ENCODE measurements at places on chromosomes 12 and 14.
A peak's percentile ranks its signal among the peaks of the same experiment; 100 is the strongest.

DNA sequence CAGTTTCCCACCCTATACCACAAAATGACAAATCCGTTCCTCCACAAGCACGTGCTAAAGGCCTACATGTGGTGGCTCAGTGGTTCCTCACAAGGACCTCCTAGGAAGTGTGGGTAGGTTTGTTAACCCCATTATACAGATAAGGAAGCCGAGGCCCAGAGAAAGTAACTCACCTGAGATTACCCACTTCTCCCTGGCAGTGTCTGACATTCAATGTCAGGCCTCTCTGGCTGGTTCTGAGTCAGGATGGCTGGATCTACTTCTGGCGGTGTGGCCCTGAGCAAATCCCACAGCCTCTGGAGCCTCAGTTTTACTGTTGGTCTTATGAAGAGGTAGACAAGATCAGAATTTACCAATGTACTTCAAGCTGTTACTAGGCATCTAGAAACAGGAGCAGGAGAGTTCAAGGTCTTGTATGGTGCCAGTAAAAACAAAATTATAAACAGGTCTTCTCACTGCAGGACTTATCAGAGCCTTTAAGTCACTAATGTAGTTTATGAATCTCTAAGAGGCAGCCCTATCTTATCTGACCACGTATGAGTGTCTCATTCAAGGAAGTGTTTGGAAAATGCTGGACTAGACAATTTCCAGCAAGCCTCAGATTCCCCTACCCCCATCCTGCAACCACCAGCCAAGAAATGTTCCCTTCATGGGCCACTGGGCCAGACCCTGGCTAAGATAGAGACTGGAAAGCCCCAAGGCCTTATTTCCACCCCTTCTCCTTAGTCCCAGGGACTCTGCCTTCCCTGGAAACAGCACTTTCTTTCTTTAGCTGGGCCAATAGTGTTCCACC is 4.2 kb downstream of the HSPB8 start:
- no peak for DNase-seq

GRCh38 chr14:105382343-105383082 is 15.8 kb upstream of the TEX22 start:
- no peak for DNase-seq

- no peak for DNase-seq
Measured at GRCh38 chr14:104316121-104316722, 177.8 kb downstream of the KIF26A start.

DNA sequence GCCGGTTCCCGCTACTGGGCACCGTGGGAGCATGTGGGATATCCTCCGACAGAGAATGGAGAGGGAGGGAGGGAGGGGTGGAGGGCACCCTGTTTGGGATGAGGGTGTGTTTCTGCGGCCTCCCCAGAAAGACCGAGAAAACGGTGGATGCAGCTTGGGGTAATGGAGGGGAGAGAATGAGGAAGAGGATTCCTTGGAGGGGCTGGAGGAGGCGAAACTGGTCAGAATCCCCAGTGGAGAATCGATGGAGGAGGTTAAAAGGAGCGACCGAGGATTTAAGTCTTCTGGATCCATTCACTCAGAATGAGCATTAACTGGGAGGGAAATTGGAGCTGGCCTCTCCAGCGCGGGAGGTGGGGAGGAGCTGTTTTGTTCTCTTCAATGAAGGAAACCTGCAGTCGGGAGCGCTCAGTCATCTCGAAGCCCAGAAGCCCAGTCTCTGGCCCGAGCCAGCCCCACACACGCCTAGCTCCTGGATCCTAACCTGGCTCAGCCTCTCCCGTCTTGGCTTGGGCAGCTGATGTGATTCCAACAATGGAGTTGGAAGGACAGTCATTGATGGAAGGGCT is 581 bp downstream of the ARG2 start:
- peak; percentile 68 for DNase-seq

- DNase-seq: no peak
Measured at GRCh38 chr14:82676403-82676802, 1142.8 kb upstream of the SEL1L start.

GRCh38 chr12:29921307-29921706 is 137.6 kb upstream of the TMTC1 start:
- DNase-seq: no peak

DNA sequence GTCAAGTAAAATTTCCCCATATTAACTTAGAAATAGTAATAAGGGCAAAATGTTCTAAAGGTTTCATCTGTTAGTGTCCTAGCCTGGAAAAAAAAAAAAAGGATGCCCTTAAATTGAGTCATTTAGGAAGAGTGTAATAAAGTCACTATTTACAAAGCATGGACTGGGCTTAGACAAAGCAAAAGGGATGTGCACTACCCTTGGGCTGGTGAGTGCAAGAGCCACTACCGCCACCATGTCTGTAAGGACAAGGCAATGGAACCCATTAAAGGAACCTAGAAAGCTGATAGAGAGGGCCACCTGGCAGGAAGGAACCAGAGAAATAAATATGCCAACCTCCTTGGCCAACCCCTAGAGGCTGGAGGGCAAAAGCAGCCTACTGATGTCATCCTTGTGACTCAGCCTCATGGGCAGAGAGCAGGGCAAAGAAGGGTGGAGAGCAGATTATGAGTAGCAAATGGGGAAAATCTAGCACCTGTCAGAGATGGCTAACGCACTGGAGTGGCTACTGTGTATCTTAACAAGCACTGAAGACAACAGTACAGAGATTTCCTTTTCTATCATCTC is 59.5 kb upstream of the FUT8 start:
- no peak for DNase-seq

DNA sequence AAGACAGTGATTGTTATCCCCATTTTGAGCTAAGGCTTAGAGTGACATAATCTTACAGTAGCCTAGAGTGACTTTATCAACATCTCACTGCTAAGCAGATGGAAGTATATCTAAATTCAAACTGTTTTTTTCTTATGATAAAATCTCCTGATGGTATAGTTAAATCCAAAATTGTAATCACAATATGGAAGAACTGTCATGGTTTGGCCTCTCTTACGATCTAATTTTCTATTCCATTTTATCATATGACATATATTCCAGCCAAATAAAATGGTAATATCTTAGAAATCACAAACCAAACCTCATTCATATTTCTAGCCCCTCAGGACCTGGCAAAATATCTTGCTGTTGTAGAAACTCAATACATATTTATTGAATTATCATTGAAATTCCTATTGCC is 864.7 kb downstream of the SLC6A15 start:
- DNase-seq: no peak

- peak; percentile 56 for DNase-seq
Measured at GRCh38 chr12:2140858-2141519, 88.2 kb downstream of the CACNA1C start.

GRCh38 chr14:50967790-50968189 is 23.5 kb upstream of the PYGL start:
- DNase-seq: no peak

GRCh38 chr14:99820702-99821331 is 27.6 kb downstream of the EML1 start:
- no peak for DNase-seq

GRCh38 chr12:124848621-124849380 is 14.9 kb downstream of the SCARB1 start:
- no peak for DNase-seq

- DNase-seq: no peak
Measured at GRCh38 chr12:5785601-5786000, 159.5 kb downstream of the ANO2 start.

GRCh38 chr12:29782285-29782870 is 1.4 kb downstream of the TMTC1 start:
- DNase-seq: no peak

DNA sequence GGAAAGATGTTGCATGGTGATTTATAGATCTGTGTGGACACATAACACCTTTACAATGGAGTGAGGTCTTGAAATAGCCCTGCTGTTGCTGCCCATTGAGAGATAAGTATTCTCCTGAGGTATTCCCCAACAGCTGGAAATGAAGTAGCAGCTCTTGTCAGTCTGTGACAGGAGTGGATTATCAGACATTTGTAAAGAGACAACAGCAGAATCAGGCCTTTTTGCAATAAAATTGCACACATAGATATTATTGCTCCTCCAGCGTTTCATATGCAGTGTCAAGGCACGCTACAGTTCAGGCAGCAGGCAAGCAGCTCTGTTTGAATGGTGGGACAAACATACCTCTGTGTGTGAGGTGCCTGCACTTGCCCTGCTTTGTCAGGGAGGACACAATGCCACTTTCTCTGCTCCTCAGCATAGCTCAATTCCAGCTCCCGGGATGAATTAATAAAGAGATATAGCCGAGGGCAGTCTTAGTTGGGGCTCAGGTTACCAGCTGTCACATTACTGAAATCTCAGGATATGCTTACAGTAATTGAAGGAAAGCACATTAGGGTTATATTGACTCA is 49.4 kb downstream of the BICD1 start:
- DNase-seq: no peak

DNA sequence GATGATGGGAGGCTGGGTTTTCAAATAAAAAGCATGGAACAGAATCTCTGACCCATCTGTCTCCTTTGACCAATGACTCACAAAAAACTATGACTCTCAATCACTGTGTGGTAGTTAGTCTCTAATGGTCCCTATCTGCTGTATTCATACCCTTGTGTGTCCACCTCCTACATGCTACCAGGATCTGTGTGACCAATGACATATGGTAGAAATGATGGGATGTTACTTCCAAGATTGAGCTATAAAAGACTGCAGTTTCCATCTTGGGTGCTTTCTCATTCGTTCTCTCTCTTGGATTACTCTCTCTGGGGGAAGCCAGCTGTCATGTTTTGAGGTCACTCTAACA is 144.7 kb upstream of the BTG1 start:
- DNase-seq: no peak

DNA sequence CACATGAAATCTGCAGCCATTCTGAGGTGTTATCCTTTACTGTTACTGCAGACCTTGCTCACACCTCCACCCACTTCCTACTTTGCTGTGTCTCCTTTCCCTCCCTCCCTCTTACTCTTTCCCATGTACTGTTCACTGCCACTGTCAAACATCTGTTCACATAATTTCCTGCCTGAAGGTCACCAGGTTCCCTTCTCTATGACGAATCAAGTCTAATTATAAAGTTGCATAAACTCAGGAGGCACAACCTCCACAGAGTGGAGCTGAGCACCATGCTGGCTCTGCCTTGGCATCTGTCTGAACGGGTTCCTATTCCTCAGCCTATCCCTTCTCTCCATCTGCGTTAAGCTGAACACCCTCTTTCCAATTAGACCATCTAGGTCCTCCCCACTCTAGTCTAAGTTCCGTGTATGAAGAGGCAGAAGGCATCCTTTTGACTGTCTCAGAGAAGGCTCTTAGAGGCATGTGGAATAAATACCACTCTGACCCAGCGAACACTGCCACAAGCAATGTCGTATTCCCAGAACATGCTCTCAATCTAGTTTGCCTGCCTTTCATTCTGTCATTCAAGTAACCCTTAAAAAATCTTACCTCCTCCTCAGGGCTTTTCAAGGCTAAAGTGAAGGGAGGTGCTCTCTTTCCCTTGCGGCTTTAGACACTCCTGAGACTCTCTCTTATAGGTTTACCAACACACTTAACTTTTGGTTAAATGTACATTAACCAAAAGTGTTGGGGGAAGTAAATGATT is 48.7 kb downstream of the ACADS start:
- DNase-seq: no peak

DNA sequence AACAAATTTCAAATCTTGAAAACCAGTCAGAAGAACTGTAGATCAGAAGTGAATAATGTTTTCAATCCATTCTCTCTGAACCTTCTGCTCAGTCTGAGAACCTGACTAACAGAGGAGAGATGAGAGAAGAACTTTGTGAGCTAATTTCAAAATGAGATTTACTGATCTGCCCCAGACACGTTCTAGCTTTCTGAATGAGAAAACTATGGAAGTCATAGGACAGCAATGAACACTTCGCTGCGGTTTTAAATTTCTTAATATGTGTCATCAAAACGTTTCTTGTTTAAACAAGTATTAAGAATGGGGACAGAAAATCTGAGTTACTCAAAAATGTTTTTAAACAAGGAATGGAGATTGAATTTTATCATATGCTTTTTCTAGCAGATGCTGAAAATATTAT is 66.6 kb upstream of the FAR2 start:
- no peak for DNase-seq

DNA sequence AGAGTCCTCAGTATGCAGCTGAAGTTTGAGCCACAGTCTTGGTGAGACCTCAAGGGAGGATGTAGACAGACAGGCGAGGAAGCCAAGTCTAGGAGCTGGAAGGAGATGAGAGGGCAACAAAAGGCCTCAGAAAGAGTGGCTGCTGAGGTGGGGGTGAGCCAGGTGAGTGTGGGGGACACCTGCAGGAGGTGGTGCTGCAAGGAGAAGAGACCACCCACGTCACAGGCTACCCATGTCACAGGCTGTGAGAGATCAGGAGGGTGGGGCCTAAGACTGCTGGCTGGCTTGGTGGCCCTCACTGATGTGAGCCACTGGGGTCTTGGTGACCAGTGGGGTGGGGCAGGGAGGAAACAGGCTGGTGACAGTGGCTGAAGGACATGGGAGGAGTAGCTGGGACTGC is 97.3 kb downstream of the KIF26A start:
- DNase-seq: no peak

GRCh38 chr12:49808686-49809380 is 19.4 kb downstream of the NCKAP5L start:
- peak; percentile 81 for DNase-seq

GRCh38 chr12:104734541-104735095 is 223.5 kb downstream of the SLC41A2 start:
- no peak for DNase-seq

- no peak for DNase-seq
Measured at GRCh38 chr12:15648558-15648957, 140.6 kb downstream of the EPS8 start.

GRCh38 chr14:103185051-103186029 is 62.1 kb downstream of the TNFAIP2 start:
- DNase-seq: peak; percentile 41

DNA sequence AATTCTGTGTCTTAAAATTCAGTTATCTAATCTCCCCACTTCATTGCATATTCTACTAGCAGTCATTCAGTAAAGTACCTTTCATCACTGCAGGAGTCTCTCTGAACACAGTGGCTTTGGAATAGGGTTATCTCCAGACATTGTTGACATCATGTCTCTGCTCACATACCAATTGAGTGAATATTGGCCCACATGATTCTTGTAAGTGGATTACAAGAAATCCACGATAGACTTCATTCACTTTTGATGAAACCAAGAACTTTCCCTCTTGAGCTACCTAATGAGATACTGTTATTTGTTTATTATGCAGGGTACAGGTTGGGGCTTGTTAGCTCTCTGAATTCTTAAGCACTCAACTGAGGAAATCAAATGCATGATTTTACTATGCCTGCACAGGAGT is 284.9 kb downstream of the RAD51B start:
- no peak for DNase-seq

GRCh38 chr12:128583453-128583852 is 240.3 kb downstream of the SLC15A4 start:
- DNase-seq: no peak

- DNase-seq: no peak
Measured at GRCh38 chr14:85178864-85179263, 351.1 kb upstream of the FLRT2 start.

DNA sequence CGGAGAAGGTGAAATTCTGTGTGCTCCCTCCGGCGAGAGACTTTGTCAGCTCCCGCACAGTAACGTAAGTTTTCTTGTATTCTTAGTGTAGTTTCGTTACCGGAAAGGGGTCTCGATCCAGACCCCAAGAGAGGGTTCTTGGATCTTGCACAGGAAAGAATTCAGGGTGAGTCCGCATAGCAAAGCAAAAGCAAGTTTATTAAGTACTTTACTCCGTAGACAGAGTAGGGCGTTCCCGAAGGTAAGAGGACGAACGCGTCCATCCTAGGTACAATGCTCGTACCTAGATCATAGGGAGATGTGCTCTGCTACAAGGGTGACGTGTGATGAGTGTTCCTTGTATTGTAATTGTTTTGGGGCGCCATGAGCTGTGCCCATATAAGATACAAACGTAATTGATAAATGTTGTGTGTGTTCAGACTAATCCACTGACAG is 293 bp downstream of the IFI27L1 start:
- no peak for DNase-seq
